ENCODE measurements at places on chromosomes 1 and 21.

DNA sequence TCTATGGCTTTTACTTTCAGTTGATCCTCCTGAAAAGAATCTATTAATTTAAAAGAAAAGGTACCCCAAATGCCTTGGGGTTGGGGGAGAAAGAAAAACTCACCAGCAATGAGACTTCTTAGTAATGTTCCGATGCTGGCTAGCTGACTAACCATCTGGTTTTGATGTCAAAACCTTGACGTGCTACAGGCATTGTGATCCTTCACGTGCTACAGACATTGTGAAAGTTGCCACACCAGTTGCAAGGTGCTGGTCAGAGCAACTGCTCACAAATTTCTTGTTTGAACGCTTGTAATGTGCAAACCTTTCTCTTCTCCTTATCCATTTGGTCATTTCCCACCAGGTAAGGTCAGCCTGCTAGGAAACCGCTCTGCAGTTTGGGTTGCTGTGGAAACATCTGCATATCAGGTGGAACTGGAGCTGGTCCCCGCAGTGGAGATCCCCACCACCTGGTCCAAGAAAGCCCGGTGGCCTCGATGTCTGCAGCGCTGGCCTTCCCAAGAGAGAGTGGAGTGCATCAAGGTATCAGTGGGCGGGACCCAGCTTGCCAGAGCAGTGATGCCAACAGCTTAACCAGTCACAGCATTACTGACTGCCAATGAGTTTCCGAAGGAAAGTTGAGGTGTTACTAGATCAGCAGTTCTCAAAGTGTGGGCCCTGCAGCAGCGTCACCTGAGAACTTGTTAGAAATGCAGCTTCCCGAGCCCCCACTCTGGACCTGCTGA, 16.1 kb downstream of the MAB21L3 start:
- no peak for DNase-seq

- no peak for DNase-seq
Observed at GRCh38 chr1:192506741-192507155, 68.8 kb upstream of the RGS1 start.

- no peak for DNase-seq
Observed at GRCh38 chr1:94418664-94419655, 771 bp downstream of the ABCD3 start.

DNA sequence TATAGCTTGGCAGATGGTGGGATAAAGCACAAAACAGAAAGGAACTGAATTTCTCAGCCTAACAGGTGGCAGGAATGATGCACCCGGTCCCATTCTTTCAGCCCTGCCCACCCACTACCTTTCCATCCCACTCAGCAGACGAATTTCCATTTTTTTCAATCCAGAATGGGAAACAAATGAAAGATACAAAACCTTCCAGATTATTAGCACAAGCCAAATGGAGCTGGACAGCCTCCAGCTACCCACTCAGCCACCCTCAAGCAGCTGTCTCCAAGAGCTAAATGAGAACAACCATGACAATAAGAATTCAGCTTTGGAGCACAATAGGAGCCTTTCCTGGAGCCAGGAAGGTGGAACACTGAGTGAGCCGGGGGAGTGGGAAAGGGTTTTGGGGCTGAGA, 96.3 kb upstream of the ST6GALNAC5 start:
- DNase-seq: no peak

DNA sequence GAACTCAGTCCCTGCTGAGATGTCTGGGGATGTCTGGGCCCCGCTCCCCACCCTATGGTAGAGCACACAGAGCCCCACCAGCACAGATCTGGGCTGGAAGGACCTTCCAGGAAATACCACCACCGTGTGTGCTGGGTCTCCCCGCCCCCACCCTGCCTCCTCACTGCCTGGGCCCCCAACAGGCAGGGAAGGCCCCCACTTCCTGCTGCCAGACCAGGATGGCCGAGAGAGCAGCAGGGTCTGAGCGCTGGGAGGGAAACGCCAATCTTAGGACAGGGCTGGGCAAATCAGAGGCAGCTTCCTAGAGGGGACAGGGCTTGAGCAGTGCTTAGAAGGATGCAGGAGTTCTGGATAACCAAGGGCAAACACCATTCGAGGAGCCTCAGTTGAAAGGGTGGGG, 11.9 kb downstream of the ADGRB2 start:
- no peak for DNase-seq

- DNase-seq: no peak
Observed at GRCh38 chr1:75258351-75258750, 124.2 kb downstream of the LHX8 start.

- DNase-seq: no peak
Observed at GRCh38 chr1:112297536-112297935, 98.5 kb upstream of the CTTNBP2NL start.

DNA sequence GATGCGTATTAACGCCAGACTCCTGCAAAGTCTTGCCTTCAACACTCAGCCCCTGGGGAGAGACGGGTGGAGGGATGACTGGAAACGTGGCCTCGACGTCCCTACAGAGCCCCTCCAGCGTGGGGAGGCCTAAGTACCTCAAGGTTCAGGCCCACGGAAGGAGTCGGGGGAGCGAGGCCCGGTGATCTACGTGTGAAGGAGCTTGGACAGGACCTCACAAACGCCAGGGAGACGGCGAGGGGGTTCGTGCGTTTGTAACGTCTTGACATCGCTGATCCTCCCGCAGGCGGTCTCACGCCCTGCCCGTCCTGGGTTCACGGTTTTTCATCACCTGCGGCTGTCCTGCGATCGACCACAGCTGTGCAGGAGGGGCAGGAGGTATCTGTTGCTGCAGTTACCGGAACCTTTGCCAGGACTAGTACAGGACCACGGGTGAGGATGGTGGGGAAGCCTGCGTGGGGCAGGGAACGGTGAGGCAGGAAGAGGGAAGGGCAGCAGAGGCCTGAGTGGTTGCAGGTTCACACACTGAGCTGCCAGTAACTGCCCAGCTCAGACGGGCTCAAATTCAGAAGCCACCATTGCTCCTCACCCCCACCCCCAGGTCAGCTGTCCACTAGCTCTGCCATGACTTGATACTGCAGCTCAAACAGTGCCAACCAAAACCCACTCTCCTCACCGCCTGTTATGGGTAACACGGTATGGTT, 889 bp upstream of the CCNL2 start:
- no peak for DNase-seq

DNA sequence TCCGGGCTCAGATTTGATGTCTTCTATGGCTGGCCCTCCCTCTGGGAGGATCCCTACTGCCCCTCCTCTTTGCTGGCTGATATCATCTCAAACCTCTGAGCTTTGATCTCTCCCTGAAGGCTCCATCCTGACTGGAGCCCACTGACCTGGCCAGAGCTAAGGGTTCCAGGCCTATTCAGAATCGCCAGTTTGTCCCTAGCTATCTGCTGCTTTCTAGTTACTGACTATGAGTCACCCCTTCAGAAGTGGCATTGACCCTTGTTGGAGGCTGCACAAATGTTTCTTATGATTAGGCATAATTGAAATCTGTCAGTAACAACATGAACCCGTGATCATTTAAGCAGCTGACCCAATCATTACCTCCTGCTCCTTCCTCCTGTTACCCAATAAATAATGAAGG, 87.1 kb downstream of the ABCA4 start:
- DNase-seq: no peak

GRCh38 chr1:152109998-152110294, 5.3 kb downstream of the TCHH start:
- no peak for DNase-seq

- no peak for DNase-seq
Observed at GRCh38 chr1:118974661-118975060, 13.5 kb downstream of the TBX15 start.

- no peak for DNase-seq
Observed at GRCh38 chr1:235893840-235894239, 27.1 kb upstream of the LYST start.

GRCh38 chr1:9357958-9358357, 65.3 kb downstream of the SPSB1 start:
- DNase-seq: no peak

GRCh38 chr1:111769517-111770146, 13.9 kb downstream of the DDX20 start:
- DNase-seq: peak; percentile 40

DNA sequence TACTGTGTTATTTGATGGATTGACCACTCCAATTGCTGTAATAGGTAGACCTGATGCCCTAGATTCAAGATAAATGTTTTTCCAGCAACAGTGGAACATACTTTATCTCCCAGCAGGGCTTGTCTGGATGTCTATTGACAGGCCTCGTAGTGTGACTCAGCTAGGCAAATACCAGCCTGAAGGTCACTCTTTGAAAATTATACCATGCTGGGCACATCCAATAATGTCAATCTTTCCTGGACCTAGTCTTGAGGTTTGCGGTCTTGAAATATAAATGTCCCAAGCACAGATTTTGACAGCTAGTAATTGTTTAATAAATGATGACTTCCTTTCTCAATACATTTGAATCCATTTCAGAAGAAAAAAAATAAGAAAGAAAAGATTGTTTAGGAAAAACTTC, 1138.0 kb upstream of the TMPRSS15 start:
- no peak for DNase-seq

GRCh38 chr21:45471525-45472221, 66.7 kb downstream of the COL18A1 start:
- no peak for DNase-seq

DNA sequence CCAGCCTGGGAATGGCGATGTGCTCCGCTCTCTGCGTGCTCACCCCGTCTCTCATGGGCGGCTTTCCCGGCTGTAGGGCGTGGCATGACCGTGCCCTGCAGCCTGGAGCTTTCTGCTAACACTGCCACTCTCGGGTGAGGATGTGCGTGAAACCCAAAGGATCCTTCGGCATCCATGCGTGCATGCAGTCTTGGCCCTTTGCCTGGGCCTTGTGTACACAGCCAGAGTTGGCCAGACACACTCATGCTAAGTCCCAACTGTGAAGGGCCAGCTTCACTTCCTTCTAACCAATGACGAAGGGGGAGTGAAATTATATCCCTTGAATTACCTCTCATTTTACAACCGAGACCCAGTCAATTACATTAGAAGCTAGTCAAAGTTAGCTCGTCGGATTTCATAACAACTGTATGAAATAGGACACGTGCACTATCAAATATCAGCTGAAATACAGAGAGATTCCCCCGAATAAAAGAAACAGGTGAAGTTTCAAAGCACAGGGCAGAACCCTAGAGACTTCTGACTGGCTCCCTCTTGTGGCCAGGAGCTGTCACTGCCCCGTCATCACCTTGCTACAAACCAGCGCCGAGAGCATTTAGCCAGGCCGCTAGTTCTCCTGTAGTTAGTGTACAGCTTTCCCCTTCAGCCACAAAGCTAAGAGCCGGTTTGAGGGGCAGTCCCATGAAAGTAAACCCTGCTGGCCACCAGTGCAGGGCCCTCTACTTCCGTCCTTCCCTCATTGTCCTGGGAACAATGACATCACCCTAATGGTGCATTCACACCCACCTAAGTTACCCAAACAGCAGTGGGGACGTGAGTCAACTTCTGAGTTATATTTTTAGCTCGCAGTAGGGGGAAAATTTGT, 63.4 kb upstream of the COA6 start:
- DNase-seq: peak; percentile 58

GRCh38 chr1:46343351-46343695, 2.7 kb downstream of the NSUN4 start:
- DNase-seq: no peak

DNA sequence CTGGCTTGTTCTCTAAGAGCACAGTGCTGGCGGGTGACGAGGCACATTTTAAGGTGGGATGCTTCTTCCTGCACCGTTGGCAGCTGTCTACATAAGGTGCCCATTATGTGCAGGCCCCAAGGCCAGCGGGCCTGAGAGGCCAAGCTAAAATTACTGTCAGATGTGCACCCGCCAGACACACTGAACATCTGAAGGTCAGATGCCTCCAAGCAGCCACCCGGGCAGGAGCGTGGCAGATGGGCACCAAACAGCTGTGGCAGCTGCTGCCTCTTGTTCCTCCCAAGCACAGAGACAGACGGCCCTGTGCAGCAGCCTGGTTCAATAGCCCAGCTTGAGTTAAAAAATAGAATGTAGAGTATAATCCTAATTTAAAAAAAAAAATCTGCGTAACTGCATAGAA, 211.9 kb upstream of the EDN2 start:
- no peak for DNase-seq

DNA sequence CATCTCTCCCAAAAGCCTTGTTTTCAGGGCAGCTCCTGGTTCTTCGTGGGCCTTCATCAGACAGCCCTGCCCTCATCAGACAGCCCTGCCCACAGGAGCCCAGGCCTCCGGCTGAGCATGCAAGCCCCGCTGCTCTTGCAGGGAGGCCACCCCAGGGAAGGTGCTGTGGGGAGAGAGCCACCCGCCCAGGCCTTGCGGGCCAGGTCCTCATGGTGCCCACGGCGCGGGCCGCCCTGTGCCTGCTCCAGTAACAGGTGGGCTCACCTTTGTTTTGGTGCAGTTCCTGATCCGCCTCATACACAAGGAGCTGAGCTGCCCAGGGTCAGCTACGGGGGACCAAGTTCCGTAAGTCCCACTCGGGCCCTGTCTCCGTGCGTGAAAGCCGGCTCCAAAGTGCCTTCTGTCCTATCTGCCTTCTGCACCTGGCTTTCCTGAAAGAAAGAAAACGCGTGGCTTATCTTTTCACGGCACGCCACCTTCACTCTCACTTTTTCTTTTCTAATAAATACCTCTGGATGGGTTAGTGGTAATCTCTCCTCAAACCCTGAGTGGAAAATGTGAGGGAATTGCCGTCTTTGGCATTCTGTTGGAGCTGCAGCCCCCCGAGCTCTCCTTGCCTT, 65.9 kb downstream of the SLC37A1 start:
- DNase-seq: no peak

DNA sequence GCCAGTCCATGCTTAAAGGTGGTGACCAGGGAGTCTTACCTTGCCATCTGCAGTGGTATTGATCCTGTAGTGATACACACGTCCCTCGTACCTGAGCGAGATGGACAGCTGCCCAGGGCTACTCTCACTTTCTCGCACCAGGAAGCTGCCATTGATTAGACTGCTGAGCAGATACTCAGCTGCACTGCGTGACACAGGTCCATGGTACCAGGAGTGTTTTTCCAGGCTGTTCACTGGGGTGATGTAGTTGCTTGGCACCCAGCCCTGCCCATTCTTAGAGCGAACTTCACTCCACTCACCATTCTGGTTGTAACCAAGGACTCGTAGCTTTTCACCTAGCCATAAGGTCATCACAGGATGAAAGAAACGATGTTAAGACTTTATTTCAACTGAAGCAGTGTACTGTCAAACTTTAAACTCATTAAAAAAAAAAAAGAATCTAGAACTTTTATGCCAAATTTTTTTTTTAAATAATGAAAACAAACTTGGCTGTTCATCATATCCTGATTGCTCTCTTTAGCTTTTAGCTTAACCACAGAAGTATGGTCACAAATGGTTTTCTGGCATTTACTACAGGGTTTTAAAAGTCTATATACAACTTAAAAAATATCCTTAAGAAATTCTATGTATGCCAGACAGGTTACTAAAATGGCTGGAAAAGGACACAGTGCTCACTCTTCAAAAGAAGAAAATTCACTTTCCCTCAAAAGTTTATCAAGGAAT, 44.6 kb downstream of the TOR3A start:
- no peak for DNase-seq

- DNase-seq: no peak
Observed at GRCh38 chr1:169601096-169601881, 15.0 kb upstream of the F5 start.
